Stimulated activated CD4-positive, alpha-beta T cell treated with anti-CD3 and anti-CD28 coated beads, Interleukin-4, amount 100 ng/mL, for 1 hour (primary cell): ENCODE measurements at places on chromosomes 6 and 20.

- no peak for DNase-seq
Observed at GRCh38 chr6:14016935-14017625, 92.3 kb downstream of the RNF182 start.

GRCh38 chr20:11296221-11296620 is 621.5 kb upstream of the BTBD3 start:
- DNase-seq: no peak

- DNase-seq: no peak
Observed at GRCh38 chr6:110049696-110050439, 71.8 kb downstream of the GPR6 start.

DNA sequence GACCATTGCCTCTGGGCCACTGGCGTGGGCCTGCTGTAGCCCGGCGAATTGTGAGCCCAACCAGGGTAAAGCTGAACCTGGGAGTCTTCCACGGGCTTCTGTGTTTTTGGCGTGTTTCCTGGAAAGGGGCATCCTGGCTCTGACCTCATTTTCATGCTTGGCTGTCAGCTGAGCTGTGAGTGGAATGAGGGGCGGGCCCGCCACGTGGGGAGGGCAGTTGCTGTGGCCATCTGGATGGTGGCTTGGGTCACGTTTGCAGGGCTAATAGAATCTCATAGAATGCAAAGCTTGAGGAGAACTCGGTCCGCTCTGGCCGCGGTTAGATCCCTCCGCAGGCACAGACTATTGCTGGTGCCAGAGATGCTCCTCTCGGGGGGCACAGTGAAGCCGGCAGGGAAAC is 263.0 kb downstream of the SMOC2 start:
- no peak for DNase-seq

DNA sequence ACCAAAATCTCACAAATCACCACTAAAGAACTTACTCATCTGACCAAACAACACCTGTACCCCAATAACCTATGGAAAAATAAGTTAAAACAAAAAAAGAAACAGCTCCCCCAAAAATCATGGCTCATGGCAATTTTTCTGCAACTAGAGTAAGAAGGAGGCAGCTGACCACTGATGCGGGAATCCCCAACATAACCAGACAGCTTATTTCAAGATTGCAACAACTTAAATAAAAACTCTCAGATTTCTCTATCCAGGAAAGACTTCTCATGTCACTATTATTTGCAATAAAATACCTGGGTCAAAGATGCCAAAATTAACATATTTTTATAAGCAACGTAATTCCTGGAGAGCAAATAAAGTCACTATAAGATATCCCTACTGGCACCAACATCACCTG is 128.1 kb upstream of the LY86 start:
- no peak for DNase-seq

GRCh38 chr20:17059465-17059864 is 167.4 kb upstream of the PCSK2 start:
- DNase-seq: no peak

DNA sequence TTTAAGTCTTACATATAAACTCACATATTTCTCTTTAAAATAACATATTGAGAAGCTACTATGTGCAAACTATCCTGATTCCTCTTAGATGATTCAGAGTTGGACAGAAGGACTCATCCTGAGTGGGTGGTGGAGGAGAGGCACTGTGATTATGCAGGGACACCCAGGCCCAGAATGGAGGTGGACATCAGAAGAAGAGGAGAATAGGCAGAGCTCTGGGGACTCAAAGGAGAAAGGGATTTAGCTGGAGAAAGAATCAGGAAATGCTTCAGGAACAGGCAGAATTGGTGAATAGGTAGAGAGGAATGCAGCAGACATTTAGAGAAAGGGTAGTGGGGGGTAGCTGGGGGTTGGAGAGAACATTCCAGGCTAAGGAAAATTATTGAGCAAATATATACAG is 17.4 kb downstream of the RCAN2 start:
- DNase-seq: no peak

- no peak for DNase-seq
Observed at GRCh38 chr20:32203356-32204204, 4.0 kb downstream of the PLAGL2 start.

GRCh38 chr6:138267971-138268895 is 49.9 kb upstream of the PBOV1 start:
- no peak for DNase-seq

DNA sequence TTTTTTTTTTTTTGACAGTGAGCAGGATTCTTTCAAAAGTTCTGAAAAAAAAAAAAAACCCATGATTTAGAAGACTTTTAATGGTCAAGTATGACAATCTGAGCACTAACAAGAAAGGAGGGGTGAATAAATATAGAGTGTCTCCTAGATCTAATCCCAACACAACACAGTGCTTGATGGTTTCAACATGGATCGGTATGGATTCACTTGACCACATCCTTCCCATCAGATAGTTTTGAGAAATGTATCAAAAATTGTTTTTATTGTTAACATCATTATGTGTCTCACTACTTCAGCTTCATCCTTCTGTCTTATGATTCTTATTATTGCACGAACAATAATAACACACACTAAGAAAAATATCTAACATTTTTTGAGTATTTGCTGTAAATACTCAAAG is 21.0 kb downstream of the KIF13A start:
- no peak for DNase-seq

- DNase-seq: no peak
Observed at GRCh38 chr6:150394053-150394898, 25.5 kb downstream of the IYD start.

- DNase-seq: no peak
Observed at GRCh38 chr20:46979603-46980241, 85.1 kb downstream of the EYA2 start.

DNA sequence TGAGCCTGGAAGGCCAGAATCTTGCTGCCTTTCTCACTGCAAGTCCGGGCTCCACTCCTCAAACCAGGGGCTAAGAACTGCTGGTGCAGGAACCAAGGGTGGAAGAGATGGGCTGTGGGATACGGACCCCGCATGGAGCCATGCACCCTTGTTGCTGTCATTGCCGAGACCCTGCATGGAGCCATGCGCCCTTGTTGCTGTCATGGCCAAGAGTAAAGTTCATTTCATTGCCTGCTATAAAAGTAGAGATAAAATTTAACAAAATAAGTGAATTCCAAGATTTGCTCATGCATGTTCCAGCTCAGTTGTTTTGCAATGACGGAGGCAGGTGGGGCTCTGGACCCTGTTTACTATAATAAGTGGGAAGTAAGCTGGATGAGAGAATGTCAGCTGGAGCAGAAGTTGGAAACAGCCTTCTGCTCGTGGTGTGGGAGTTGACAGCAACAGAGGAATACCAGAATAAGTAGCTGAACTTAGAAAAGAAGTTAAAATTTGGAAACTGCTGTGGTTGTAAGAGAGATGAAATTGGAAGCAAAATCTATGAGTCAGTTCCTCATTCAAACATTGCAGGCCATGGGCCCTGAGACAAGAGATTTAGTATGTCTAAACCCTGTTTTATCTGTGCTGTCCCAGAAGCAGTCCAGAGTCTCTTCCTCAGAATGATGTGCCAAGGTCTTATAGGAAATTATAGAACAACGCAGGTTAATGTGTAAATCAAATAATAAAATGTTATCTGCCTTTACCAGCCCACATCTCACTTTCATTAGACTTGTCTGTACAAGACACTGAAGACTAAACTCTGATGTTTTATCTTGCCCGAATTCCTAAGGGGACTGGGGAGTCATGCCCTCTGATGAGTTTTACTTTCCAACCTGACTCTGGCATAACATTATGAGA is 15.8 kb upstream of the THBS2 start:
- no peak for DNase-seq

GRCh38 chr6:129875610-129876520 is 14.8 kb upstream of the TMEM244 start:
- DNase-seq: no peak

DNA sequence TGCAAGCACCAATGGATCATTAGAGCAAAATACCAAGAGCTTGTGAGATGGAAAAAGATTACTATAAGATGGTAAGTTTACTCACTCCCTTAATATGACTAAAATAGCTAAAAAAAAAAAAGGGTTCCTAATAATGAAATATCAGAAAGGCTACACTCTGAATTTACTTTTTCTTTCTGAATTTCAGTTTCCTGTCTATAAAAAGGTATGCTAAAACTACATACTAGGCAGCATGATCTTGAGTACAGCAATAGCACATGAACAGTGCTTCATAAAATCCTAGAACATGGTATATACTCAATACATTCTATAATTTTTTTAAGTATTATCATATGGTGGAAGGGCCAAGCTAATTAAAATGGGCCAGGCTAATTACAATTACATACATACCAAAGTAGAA is 24.0 kb upstream of the FAM135A start:
- no peak for DNase-seq

GRCh38 chr6:113734982-113735381 is 122.2 kb upstream of the MARCKS start:
- no peak for DNase-seq

GRCh38 chr6:157823528-157824370 is 703 bp downstream of the SNX9 start:
- DNase-seq: peak; percentile 63
